ENCODE measurements at places on chromosomes 3 and 15. TPM values are rescaled to one million over a fixed set of nuclear protein-coding genes. Genes with fewer than 3 reads are reported as not detected.

Gene GRIP2
- total RNA-seq, result 24.9 TPM

Gene SEMA3G
- total RNA-seq, result 12.8 TPM

Gene ASB7
- 5.4 TPM for total RNA-seq

Gene LCMT2
- total RNA-seq, result 5.6 TPM

Gene SH2D7
- total RNA-seq, result not detected

Gene PPP1R14D
- total RNA-seq, result not detected

Gene RARB
- 5.4 TPM for total RNA-seq

Gene MYO5A
- 6.3 TPM for total RNA-seq

Gene EEF1AKMT4
- total RNA-seq, result 5.3 TPM

Gene FETUB
- not detected for total RNA-seq

Gene ZIC4
- total RNA-seq, result 0.69 TPM

Gene PLOD2
- 7.7 TPM for total RNA-seq

- H3K4me1 ChIP-seq, result peaks cover 18% of the 10 kb centered on the region
- H3K4me3 ChIP-seq, result peak within 1 kb of the TSS; percentile 60
- peak within 1 kb of the TSS; percentile 79 for H3K27ac ChIP-seq
- no peaks in the 10 kb centered on the region for H3K36me3 ChIP-seq
- no peaks in the 10 kb centered on the region for H3K27me3 ChIP-seq
- peak; percentile 65 for DNase-seq
These were observed at the start of gene LSMEM2 for GRCh38 chr3:50278880-50279224. Gene LSMEM2, plus strand, starts transcription at chr3:50279087. Its CDS starts 27 bp downstream, at chr3:50279114.

DNA sequence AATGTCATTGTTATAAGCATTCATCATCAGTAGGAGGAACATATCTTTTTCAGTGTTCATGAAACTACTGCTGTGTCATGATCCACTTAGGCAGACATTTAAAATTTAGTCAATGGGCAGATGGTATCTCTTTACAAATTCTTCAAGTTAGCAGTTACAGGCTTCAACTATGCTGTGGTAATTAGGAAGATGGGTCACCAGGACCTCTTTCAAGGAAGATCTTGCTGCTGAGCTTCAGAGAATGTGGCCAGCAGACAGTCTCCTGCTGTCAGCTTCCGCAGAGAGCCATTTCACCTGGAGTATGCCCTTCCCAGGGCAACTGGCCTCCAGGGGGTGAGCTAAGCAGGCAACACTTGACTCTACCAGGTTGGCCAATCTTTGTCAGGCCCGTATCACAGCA lies 19.4 kb downstream of the IFT57 start:
- no peaks in the 10 kb centered on the region for H3K27me3 ChIP-seq
- no peaks in the 10 kb centered on the region for H3K4me1 ChIP-seq
- H3K27ac ChIP-seq, result no peak overlapping the region
- H3K4me3 ChIP-seq, result no peak overlapping the region

DNA sequence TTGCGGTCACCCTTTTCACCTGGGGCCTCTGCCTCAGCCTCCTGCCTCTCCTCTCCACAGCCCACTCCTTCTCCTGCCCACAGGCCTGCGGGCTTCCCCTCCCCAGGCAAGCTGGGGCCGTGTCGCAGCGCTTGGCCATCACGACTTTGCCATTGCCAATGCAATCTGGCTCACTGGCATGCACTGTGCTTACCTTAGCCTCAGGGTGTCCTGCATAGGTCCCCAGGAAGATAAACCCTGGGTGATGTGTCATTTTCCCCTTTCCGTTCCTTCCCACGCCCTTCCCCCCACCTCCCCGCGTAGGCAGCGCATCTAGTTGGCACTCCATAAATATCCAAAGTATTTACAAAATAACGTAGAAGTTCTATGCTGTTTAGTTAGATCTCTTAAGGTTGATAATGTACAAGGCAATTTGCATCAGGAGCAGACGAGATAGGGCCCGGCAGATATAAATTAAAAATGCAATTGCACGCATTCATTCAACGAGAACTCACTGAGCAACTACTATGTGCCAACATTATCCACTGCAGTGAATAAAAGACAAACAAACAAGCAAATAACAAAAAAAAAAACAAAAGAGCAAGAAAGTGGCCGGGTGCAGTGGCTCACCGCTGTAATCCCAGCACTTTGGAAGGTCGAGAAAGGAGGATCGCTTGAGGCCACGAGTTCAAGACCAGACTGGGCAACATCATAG lies 973 bp upstream of the COPG1 start:
- no peak for DNase-seq
- peaks cover 26% of the 10 kb centered on the region for H3K36me3 ChIP-seq
- peaks cover 31% of the 10 kb centered on the region for H3K4me1 ChIP-seq
- H3K27ac ChIP-seq, result peak overlapping the region; percentile 87

GRCh38 chr15:72770673-72771328 lies 12.8 kb downstream of the ADPGK start:
- no peak overlapping the region for H3K4me3 ChIP-seq
- H3K4me1 ChIP-seq, result no peaks in the 10 kb centered on the region
- H3K27me3 ChIP-seq, result no peaks in the 10 kb centered on the region
- peaks cover 10% of the 10 kb centered on the region for H3K36me3 ChIP-seq
- no peak for DNase-seq

DNA sequence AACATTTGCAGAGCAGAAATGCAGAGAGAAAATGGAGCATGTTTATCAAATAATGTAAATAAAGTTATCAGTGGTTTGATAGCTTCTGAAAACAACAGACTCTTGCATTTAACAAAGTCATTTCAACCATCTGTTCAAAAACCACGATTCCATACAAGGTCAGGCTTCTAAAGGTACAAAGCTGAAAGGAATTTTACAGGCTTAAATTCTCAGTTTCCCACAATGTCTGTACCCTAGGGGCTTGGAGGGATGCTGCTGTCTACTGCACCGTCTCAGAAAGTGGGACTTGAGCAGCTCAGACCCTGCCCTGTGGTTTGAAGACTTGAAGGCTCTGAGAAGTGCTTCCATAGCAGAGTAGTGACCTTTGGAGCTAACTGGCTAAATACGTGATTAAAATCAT lies 30.4 kb upstream of the TM4SF1 start:
- H3K27me3 ChIP-seq, result no peaks in the 10 kb centered on the region
- DNase-seq, result no peak
- no peaks in the 10 kb centered on the region for H3K36me3 ChIP-seq
- H3K4me3 ChIP-seq, result no peak overlapping the region
- no peaks in the 10 kb centered on the region for H3K4me1 ChIP-seq

DNA sequence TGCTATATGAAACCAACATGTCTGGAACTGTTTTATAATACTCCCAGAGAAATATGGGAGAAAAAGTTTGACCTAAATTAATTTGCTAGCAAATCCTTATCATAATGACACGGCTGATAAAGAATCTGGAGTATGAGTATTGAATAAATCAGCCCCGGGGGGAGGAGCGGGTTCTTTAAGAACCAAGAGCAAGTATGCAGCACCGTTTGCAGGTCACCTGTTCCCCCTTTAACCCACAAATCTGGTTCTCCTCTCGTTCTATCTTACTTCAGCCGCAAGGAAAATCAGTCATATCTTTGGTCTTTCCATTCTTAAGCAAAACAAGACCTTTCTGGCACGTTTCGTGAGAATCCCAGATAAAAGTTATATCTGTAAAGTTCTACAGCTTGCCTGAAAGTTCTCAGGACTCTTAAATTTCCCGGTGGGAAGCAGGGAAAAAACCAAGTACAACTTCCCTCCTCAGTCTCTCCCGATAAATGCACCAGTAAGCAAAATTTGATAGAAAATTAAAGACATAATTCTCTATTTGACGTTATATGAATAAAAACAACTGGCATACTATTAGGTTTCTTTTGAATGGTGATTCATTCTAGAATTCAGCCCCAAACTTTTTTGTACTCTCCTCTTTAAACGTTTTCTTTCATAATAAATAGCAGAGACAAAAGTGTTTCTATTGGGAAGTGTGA lies 348.6 kb downstream of the ZBBX start:
- no peaks in the 10 kb centered on the region for H3K4me1 ChIP-seq
- no peak for DNase-seq

- no peak overlapping the region for H3K27ac ChIP-seq
- no peaks in the 10 kb centered on the region for H3K27me3 ChIP-seq
- H3K4me3 ChIP-seq, result no peak overlapping the region
- no peaks in the 10 kb centered on the region for H3K36me3 ChIP-seq
These were observed 15.3 kb upstream of the PLCL2 start for GRCh38 chr3:16869261-16870005.

- H3K27ac ChIP-seq, result no peak overlapping the region
- no peak overlapping the region for H3K4me3 ChIP-seq
- H3K27me3 ChIP-seq, result no peaks in the 10 kb centered on the region
- H3K36me3 ChIP-seq, result no peaks in the 10 kb centered on the region
- no peak for DNase-seq
These were observed 75.6 kb downstream of the RAD18 start for GRCh38 chr3:8887435-8888300.

- H3K36me3 ChIP-seq, result no peaks in the 10 kb centered on the region
- DNase-seq, result no peak
- H3K27ac ChIP-seq, result no peak overlapping the region
- no peak overlapping the region for H3K4me3 ChIP-seq
- H3K4me1 ChIP-seq, result no peaks in the 10 kb centered on the region
These were observed 30.7 kb upstream of the SNRK start for GRCh38 chr3:43255662-43256061.

GRCh38 chr3:38478901-38479300 lies 17.2 kb upstream of the EXOG start:
- peaks cover 6% of the 10 kb centered on the region for H3K4me1 ChIP-seq
- DNase-seq, result no peak
- no peaks in the 10 kb centered on the region for H3K27me3 ChIP-seq
- no peak overlapping the region for H3K27ac ChIP-seq
- H3K36me3 ChIP-seq, result no peaks in the 10 kb centered on the region
- H3K4me3 ChIP-seq, result no peak overlapping the region

DNA sequence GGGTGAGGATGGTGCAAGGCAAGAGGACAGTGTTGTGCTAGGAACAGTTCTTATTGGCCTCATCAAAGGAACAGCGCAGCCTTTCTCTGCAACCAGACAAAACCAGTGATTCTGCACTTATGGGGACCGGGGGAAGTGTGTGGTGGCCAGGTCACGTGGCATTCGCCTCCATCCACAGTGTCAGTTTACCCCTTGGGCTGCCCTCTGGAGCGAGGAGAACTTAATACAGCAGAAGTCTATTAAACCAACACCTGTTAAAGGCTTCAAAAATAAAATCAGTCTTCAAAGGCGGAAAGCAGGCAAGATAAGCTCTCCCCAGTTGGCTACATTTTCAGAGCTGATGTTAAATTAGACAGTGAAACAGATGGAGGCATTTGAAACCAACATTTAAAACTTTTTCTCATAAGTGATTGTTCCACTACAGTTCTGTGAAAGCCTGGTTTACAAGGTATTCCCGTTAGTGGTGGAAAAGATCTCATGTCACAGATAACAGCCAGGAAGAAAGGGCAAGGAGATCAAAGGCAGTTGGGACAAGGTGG lies 75.2 kb downstream of the LRIG1 start:
- peak overlapping the region; percentile 89 for H3K27ac ChIP-seq
- H3K4me1 ChIP-seq, result peaks cover 70% of the 10 kb centered on the region
- no peak for DNase-seq
- no peaks in the 10 kb centered on the region for H3K36me3 ChIP-seq
- H3K4me3 ChIP-seq, result no peak overlapping the region

DNA sequence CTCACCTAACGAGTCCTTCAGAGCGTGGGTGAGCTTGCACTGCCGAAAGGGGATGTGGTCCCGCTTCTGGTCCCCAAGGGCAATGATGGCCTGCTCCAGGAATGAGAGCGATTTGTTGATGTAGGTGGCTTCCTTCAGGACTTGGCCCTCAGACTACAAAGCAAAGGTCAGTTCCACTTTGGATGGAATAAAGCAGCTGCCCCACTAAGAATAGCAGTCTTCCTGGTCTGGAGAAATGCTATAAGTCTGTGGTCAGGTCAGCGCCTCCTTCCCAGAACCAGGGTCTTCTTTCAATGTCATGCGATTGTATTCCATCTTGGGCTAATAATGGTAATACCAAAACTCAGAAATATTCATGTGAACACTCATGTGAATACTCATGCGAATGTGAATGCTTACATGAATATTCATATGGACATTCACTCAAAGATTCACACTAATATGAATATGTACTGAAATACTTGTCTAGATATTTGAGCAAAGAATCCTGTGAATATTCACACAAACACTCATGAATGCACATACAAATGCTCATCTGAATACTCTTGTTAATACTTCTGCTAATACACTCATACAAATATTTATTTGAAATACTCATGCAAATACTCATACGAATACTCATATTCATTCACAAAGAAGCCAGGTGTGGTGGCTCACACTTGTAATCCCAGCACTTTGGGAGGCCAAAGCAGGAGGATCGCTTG lies 16.7 kb downstream of the KIF9 start:
- H3K27me3 ChIP-seq, result no peaks in the 10 kb centered on the region
- no peak overlapping the region for H3K4me3 ChIP-seq
- H3K27ac ChIP-seq, result peak overlapping the region; percentile 7
- no peak for DNase-seq
- H3K36me3 ChIP-seq, result no peaks in the 10 kb centered on the region

DNA sequence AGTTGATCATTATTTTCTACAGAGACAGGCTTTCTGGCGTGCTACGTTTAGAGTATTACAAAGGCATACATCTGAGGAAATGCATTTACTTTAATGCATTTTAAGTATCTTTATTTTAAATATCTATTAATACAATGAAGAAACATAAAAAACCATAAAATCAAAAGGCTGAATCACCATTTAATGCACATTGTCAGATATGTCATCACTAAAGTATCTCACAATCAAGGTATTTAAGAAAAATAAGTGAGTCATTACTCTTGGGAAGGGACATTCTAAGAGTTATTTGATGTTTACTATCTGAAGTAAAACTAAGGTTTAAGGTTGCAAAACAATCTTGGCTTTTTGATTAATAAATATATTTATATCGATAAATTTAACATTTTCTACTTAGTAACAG lies 102.2 kb downstream of the CTNNB1 start:
- DNase-seq, result no peak
- no peak overlapping the region for H3K4me3 ChIP-seq
- H3K27ac ChIP-seq, result no peak overlapping the region
- H3K27me3 ChIP-seq, result no peaks in the 10 kb centered on the region

DNA sequence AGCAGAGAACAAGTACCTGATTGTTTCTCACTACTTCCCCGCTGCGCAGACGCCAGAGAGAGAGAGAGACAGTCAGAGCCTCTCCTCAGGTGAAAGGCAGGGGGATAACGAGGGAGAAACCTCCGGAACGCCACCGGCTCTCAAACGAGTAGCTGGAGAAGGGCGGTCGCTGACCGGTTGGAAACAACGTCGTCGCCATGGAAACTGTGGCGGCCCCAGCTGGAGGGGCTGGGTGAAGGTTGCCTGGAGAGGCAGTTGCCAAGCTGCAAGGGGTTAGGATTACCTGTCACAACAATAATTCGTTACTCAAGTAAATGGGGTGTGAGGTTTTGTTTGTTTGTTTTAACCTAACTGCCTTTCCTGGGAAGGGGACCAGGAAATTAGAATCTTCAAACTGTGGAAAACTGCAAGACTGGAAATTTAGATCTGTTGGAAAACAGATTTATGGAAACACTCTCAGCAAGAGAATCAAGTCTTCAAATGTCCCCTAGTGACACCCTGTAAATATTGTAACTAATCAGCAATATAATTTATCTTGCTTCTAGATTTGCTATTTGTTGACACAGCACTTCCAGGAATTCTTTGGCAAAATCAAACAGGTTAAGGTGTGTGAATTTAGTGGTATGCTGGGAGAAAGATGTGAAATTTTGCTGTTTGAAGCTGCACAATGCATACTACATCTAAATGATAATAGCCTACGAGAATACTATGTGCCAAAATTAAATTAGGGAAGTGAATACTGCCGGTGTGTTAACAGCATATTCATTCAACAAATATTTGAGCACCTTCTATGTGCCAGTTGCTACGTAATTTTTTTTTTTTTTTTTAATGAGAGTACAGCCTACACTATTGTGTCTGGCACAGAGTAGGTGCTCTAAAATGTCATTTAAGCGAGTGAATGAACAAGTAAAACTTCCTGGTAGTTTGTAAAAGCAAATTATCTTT lies at the start of gene DNAH12:
Gene DNAH12, minus strand, starts transcription at position 164 of the 945 bp plus-strand sequence. CDS start 1,474 bp downstream, outside the sequence.
- H3K4me1 ChIP-seq, result no peaks in the 10 kb centered on the region
- no peaks in the 10 kb centered on the region for H3K27me3 ChIP-seq
- no peak within 1 kb of the TSS for H3K27ac ChIP-seq
- no peak within 1 kb of the TSS for H3K4me3 ChIP-seq
- no peak for DNase-seq
- no peaks in the 10 kb centered on the region for H3K36me3 ChIP-seq

Measured in psoas muscle (tissue), 8 donors.